ENCODE measurements at places on chromosomes 1 and 21.

DNA sequence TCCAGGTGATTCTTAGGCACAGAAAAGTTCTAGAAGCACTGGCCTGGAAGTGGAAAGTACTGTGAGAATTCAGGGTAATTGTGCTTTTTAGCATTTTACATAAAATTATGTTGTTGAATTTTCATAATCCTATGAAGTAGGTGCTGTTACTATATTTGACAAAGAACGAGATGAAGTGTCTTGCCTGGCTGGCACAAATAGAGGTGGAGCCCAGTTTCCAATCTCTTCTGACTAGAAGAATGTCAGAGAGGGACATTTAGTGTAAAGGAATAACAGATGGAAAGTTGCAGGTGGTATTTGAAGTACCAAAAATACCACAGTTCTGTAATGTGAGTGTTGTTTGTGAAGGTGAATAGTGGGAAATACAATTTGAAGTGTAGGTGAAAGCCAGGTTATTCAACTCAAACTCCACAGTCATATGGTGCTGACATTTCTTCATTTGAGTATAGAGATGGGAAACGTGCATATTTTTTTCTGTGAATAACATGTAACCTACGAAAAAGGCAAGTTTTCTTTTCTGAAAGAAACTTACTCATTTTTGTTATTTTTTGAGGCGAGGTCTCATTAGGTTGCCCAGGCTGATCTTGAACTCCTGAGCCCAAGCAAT lies 3.5 kb upstream of the TMCO2 start:
- DNase-seq, result no peak

DNA sequence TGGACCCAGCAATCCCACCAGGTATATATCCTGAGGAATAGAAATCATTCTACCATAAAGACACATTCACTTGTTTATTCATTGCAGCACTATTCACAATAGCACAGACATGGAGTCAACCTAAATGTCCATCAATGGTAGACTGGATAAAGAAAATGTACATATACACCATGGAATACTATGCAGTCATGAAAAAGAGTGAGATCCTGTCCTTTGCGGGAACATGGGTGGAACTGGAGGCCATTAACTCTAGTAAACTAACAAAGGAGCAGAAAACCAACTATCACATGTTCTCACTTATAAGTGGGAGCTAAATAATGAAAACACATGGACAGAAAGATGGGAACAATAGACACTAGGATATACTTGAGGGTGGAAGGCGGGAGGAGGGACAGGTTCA lies 36.1 kb upstream of the PRKACB start:
- DNase-seq, result no peak

- no peak for DNase-seq
Measured at GRCh38 chr1:26684763-26685508, 10.9 kb upstream of the ARID1A start.

GRCh38 chr1:248710305-248710900 lies 7.8 kb upstream of the OR14I1 start:
- DNase-seq, result no peak

DNA sequence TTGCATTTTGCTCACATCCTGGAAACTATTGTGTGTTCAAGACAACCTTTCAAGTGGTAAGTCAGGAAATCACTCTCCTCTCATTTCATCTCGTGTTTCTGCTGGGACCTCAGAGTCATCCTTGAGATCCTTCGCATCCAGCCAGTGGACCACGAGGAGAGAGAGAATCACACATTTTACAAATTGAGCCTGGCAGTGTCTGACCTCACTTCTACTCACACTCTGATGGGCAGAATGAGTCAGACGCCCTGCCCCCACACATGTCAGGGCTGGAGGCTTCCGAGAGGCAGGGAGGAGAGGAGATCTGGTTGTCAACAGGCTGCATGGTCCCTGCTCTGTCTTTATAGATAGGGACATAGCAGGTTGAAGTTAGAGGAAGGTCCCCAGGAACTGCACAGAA lies 509.7 kb downstream of the AJAP1 start:
- no peak for DNase-seq

DNA sequence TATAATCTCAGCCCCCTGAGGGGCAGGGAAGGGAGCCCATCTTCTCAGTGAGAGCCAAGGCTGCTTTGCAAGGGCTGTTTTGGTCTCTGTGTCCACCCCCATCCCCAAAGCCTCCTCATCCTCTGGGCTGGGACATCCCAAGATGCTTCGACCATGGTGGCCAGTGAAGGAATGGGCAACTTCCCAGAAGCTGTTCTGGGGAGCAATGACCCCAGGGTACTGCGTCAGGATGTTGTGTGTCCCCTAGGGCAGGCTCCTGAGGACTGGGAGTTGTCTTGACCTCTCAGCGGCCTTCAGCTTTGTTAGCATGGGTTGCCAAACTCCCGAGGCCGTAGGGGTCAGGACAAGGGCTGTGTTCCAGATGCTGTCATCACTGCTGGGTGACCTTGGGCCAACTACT lies 238.4 kb upstream of the POU3F1 start:
- no peak for DNase-seq

DNA sequence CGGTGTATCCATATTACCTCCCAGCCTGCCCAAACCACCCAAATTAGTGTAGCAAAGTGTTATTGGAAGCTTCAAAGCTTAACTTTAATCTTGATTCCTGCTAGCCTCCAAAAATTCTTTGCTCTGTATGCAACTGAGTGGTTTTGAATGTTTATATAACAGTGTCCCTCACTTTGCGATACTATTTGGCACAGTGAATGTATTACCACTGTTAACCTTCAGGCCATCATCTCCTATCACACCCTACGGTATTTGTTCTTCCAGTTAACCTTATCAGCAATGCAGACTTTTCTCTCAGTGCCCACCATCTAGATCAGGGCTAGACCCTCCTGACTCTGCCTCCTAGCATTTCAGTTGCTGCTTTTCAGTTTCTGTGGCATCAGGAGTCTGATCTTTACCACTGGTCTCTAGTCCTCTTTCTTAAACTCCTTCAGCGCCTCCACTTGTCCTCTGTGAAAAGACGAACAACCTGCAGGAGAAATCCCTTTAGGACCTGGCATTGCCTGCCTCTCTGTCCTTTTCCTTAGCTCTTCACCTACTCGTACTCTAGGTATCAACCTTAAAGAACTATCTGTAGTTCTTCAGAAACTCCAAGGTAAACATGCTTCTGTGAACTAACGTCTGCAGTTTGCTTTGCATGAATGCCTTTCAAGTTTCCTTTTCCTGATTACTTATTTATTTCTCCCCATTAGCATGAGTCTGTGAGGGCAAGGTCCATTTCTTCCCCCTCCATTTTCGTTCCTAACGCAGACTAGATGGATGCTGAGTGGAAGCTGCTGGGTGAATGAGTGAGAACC lies 71.7 kb downstream of the SNX7 start:
- DNase-seq, result no peak

DNA sequence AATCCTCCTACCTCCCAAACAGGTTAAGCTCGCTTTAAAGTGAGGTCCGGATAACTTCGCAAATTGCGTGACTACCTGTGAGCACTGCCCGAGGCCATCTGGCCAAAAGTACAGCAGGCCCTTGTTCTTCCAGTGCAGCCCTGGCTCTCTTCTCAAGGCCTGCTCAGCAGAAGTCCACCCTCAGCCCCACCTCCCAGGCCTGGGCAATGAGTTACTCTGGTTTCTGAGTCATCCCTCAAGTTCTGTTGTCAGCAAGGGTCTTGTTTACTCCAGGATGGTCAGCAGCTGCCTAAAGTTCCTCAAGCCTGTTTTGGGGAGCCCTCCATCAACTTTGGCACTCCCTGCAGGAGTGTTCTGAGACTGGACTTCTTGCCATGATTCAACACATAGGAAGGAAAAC lies 101.7 kb downstream of the BCAR3 start:
- no peak for DNase-seq

DNA sequence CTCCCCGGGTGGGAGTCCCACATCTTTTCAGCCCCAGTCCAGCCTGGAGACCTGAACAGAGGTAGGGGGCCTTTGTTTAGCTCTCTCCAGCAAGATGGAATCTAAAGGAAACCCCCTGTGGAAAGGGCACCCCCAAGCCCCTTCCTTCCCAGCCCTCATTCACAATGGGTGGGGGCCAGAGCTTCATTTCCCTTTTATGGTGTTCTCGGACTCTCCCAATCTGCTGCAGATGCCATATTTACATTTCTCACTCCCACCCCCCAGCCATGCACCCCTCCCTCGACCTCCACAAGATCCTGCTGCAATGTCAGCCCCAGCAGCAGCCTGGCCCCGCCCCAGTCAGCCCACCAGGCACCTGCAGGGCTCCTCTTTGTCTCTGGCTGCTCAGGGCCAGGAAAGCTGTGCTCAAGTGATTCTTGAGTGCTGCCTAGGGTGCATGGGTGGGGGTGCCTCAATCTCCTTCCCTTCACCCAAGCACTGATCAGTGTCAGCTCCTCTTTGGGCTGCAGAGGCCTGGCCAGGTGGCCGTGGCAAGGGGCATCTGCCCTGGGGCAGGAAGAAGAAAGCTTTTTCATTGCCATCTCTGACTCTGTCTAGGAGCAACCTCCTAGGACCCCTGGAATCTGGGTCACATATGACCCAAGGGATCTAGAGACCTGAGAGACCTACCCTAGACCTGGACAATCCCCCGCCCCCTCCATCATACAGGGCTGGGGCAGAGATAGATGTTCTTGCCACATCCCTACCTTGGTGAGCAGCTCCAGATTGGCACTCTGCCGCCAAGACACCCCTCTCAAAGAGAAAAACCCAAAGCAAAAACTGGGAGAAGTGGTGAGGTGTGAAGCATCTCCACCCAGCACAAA lies 1.7 kb downstream of the KIF21B start:
- no peak for DNase-seq

- no peak for DNase-seq
Measured at GRCh38 chr1:60950224-60951063, 131.9 kb upstream of the NFIA start.

GRCh38 chr1:156444407-156445001 lies 56.1 kb downstream of the MEF2D start:
- no peak for DNase-seq

DNA sequence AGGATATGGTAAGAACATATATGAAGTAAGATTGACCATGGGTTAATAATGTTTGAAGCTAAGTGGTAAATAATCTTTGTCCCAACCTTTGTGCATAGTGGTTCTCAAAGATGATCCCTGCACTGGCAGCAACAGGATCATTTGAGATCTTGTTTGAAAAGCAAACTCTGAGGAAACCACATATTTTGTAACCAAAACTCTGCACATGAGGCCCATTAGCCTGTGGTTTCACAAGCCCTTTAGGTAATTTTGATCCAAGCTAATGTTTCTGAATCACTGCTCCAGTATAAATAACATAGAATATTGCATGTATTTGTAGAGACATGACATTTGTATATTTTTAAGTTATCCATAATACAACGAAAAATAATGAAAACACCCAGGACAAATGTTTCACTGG lies 147.9 kb upstream of the RGS18 start:
- DNase-seq, result no peak

DNA sequence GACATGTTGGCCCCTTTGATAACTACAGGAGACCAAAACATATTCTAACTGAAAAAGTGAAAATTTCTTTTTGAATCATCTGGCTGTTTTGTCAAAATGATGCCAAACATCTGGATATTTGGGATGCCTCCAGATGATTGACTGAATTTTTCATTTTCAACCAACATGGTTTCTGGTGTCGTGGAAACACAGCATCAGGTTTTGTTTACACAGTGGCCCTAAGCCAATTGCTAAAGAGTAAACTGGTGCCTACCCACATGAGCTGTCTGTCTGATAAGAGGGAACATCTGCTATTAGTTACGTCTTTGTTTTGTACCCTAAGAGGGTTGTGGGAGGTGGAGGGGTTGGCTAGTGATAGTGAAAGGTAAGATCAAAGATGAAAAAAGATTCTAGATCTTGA lies 204.8 kb downstream of the KCNK2 start:
- DNase-seq, result no peak

DNA sequence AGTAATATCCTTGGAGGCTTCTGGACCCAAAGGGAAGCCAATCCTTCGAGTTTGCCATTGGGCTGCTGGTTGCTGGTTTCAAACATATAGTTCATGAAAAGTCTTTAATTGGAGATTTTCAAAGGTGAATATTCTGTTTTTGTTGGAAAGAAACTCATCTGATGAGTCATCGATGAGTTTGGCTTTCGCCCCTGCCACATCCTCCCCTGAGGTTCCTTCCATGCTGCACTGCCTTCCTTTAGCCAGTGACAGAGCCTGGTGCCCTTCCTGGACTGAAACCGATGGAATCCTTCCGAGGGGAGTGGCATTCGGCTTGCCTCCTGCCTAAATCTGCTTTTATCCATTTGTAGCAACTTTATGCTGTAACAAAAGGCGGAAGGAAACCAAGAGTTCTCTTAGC lies 550.0 kb downstream of the KIF26B start:
- DNase-seq, result no peak

DNA sequence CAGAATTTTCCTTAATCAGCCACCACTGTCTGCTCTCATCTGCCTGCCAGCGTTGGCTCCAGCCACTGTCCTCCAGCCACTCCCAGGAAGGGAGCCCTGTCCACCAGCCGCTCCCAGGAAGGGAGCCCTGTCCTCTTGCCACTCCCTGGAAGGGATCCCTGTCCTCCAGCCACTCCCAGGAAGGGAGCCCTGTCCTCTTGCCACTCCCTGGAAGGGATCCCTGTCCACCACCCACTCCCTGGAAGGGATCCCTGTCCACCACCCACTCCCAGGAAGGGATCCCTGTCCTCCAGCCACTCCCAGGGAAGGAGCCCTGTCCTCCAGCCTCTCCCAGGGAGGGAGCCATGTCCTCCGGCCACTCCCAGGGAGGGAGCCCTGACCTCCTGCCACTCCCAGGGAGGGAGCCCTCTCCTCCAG lies 726.5 kb downstream of the PTPRU start:
- no peak for DNase-seq

GRCh38 chr1:242004751-242005495 lies 6.0 kb upstream of the MAP1LC3C start:
- no peak for DNase-seq

DNA sequence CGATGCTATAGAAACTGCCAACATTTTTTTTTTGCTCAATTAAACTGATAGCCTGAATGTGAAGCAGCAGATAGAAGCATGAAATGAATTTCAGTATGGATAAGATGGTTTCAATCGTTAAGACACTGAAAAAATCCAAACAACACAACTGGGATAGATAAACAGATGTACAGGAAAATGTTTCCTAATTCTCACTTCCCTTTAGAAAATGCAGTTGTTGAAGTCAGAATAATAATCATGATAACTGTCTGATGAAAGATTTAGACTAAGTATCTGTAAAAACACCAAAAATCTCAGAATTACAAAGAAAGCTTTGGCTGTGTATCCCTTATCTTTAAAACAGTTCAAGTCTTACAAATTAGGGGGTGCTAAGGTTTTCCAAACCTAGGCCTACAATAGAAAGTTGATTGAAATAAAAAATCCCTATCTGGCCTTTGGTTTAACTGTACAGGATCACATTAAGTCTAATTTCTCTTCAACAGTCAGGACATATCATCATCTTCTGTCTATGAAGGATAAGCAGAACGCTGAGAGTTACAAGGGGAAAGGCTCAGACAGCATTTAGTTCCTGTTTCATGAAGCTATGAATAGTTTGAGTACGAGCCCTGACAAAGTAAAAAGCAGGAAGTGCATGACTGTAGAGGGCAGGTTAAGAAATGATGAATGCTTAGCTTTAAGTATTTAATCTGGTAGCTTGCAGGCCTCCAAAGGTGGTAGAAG lies 203.2 kb downstream of the APP start:
- no peak for DNase-seq

All from progenitor cell of endocrine pancreas (in vitro differentiated cells).